HT1080 (cell line): ENCODE measurements at places on chromosomes 7 and 10.

DNA sequence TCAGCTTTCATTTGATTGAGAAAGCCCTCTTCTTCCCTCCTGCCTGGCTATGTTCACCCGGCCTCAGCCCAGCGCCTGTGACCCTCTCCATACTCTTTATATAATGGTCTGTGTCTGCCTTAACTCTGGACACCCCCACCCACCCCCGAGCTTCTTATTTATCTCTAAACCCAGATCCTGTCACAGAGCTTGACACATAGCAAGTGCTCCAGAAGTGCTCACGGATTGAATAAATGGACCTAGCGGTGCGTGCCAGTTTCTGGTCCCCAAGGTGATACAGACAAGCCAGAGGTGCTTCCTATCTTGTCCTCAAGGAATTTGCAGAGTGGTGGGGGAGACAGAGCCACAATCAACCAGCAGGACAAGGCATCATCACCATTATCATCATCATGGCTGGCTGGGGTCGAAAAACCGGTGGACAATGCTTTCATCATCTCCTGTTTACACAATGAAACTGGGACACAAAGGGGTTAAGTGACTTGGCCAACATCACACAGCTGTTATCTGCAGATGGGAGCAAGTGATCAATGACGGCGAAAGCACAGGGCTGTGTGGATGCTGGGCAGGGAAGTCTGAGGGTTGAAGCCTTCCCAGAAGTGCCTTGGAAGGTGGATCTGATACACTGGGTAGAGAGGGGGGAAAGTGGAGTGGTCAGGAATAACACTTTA is 2.2 kb upstream of the LOXL4 start:
- DNase-seq: no peak

- DNase-seq: no peak
Measured at GRCh38 chr7:87672217-87672616, 44.0 kb downstream of the RUNDC3B start.

DNA sequence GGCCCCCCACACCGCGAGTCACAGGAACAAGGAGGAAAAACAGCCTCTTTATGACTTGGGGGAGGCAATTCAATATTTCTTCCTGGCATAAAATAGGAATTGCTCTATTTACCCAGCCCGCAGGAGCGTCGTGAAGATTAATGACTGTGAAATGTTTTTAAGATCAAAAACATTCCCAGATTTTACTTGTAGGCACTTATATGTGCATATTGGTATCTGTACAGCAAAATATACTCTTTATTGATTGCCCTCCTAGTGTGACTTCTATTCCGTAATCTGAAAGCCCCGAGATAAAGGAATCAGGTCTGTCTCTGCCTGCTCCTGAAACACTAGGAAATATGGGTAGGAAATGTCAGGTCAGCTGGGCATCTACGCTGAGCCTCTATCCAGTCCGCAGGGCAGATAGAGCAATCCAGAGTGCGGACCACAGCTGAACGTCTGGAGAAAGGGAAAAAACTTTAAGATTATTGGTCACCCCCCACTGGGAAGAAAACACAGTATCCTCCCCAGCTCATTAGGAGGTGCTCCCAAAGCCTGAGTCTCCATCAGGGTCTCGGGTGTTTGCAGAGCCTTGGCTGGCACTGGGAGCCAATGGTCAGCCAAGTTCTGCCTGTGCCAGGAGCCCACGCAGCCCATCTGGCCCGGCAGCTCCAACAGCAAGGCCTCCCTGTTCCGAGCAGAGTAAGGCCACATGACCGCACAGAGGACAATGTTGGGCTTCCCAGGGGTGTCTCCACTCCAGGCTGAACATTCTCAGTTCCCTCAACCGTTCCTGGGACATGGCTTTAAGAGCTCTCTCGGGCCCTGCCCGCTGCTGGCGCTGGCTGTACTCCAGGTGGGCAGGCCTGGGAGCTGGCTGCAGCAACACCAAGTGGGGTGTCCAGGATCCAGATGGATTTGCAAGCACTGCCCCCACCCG is 7.7 kb downstream of the CTBP2 start:
- no peak for DNase-seq

DNA sequence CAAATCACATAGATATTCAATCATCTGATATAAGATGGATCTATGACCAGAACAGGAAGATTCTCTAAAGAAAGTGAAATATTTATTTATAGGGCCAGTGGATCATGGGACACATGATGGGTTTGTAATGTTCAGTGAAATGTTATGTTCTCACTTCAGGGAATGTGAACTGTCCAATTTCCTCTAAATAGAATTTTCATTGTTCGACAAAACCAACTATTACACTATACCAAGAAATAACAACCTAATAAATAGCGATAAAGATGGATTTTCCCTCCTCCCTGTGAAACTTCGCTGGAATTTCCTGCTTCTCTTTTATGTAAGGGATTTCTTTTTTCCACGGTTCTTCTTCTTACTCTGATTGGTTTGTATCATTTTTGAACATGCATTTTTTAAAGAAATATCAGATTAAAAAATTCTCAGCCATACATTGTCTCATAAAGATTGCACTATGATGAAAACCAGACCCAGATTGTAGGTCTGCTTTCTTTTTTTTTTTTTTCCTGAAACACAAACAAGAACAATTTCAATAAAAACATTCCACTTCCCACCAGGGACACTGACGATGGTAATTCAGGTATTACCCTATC is 139.8 kb upstream of the ZEB1 start:
- DNase-seq: no peak

- no peak for DNase-seq
Measured at GRCh38 chr7:141115965-141116364, 42.1 kb downstream of the TMEM178B start.

GRCh38 chr10:86203162-86203905 is 163.3 kb downstream of the GRID1 start:
- peak; percentile 32 for DNase-seq

DNA sequence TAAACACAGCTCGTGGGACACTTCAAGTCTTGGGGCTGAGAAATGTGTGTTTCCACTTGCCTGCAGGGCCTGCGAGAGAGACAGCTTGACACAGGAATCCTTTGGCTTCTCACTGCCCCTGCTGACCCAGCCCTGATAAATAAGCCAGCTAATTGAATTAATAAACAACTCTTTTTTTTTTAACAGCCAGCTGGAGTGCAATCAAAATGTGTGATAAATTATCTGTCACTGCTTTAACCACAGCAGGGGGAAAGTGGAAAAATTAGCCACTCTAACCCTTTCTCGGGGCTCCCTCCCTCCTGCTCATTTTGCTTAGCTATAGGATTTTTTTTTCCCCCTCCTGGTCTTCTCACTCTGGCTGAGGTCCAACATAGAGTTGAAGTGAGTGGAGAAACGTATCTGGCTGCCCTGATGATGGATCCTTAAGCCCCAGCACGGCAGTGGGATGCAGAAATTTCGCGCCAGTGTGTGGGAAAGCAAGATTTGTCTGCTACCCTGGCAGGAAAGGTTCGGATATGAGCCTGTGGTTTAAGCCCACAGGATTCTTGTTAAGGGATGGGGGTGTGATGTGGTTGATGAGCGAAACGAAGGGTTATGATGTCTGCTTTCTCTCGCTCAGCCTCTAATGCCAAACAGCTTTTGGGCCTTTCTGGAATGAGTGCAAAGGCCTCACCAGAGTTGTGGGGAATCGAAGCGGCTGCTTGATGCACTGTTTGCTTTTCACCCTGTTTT is 173.8 kb downstream of the TRIL start:
- no peak for DNase-seq

GRCh38 chr10:69216577-69217118 is 3.5 kb upstream of the HKDC1 start:
- DNase-seq: no peak

GRCh38 chr10:87596351-87596750 is 63.3 kb upstream of the PAPSS2 start:
- no peak for DNase-seq

- no peak for DNase-seq
Measured at GRCh38 chr7:21429021-21429420, 1.1 kb downstream of the SP4 start.

- DNase-seq: no peak
Measured at GRCh38 chr7:911791-912480, 35.6 kb downstream of the GET4 start.

- DNase-seq: no peak
Measured at GRCh38 chr7:55235801-55236200, 129.3 kb upstream of the LANCL2 start.

DNA sequence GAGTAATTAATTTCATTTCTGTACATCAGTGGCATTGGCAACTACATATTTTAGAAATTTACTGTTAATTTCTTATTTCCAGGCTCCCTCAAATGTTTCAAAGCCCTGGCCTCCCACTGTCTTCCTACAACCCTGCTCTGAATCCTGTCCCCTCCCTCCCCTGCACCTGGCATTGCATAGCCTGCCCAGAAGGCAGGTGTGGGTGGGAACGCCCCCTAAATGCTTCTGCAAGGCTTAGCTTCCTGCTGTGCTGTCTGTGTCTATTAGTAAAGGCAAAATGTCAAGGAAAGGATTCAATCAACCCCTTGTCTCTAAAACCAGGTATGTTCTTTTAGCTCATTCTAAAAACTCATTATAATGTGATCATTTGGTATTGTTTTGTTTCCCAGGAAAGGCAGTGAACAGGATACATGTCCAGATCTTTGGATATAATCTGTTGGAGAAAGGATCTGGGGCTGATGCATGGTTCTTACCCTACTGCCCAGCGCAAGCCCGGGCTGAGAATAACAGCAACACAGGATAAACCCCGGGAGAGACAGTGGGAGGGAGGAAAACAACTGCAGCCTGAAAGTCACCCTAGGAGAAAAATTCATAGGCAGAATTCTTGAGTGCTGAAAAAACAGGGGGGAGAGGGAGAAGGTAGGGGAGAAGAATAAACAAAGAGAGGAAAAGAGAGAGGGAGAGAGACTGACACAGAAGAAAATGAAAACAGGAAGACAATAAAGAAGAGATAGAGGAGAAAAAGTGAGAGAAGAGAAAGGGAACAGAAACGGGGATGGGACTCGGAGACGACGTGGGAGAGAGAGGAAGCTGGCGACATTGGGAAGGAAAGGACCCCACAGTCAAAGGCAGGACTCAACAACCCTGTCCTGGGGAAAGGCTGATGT is 589 bp downstream of the ZNF488 start:
- no peak for DNase-seq

- DNase-seq: peak; percentile 71
Measured at GRCh38 chr7:99843808-99844207, 16.0 kb downstream of the CYP3A43 start.

- peak; percentile 10 for DNase-seq
Measured at GRCh38 chr7:94810496-94810895, 96.9 kb upstream of the PPP1R9A start.

- DNase-seq: no peak
Measured at GRCh38 chr10:85795460-85795859, 571.1 kb downstream of the GRID1 start.

GRCh38 chr7:77239471-77239870 is 39.9 kb upstream of the FGL2 start:
- no peak for DNase-seq

DNA sequence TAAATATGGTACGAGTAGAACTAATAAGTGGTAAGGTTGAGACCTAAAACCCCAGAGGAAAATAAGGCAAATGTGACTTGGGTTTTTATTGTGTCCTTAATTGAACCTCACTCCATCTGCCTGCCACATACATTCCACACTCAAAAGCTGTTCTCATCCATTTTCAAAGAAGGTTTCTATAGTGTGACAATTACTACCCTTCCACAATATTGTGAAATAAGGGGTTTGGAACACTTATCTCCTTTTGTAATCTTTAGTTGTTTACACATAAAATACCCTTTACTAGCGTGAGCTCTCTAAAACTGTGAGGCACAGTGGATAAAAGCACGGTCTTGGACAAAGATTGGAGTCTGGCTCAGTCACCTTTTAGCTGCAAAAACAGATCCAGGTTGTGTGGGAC is 166.6 kb downstream of the THSD7A start:
- DNase-seq: no peak

DNA sequence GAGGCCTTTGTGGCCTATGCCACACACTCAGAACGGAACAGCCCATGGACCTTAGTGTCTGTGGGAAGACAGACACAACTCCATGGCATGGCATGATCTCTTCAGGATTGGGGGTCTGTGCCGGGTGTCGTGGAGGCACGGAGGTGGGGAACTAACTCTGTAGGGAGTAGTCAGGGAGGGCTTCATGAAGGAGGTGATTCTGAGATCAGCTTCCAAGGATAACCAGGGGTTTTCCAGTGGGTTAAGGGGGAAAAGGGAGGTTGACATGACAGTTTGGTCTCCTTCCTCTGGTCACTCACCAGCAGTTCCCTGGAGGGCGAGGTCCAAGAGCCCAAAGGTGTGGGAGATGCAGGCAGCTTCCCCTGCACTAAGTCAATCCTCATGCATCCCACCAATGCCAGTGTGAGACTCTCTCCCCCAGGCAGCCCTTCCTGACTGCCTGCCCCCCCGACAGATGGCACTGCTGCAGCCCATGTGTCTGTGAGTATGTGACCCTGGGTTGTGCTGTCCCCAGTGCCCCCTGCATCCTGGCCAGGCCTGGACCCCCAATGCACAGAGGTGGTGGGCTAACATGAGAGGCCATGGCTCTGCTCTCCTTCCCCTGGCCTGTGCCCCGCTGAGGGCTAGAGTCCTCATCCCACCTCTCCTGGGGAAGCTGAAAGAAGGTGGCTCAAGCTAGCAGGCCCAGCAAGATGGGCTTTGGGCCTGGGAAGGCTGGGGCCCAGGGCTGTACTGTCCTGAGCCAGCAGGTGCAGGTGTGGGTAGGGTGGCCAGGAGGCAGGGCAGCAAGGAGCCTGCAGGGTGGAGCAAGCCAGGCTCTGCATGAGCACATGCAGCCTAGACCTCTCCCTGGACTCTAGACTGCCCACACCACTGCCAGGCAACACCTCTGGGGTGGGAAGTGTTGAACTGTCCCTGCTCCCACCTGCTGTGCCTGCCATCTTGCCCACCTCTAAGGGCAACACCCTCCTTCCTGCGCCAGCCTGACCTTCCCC is 39.7 kb downstream of the RASGEF1A start:
- no peak for DNase-seq

DNA sequence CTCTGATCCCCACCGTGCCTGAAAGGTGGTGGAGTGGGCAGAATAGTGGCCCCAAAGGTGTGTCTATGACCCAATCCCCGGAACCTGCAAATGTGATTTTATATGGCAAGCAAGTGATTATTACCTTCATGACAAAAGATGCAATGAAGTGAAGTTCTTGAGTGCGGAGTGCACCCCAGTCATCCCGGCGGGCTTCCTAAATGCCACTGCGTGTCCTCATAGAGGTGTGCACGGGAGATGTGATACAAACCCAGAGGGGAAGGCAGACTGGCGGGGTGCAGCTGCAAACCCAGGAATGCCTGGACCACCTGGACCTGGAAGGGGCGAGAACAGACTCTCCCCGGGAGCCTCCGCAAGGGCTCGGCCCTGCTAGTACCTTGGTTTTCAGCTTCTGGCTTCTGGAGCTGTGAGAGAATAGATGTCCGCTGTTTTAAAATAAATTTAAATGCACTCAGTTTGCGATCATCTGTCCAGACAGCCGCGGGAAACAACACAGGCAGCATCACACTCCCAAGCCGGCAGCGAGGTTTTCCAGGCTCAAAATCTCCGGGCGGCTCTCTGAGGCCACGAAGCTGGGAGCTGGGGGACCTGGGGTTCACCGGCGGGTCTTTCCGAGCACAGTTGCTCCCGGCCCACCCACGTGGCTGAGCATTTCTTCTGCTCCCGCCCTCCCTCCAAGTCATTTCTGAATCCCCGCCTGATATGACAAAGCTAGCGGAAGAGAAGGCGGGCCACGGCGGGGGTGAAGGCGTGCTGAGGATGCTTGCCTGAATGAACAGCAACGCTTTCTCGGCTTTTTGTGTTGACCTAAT is 50.4 kb upstream of the EBF3 start:
- no peak for DNase-seq

GRCh38 chr10:97498841-97499560 is at the start of gene UBTD1:
UBTD1 (plus strand) TSS chr10:97498924; CDS start chr10:97499204, 280 bp downstream.
- DNase-seq: peak; percentile 38
